ENCODE measurements at places on chromosomes 4 and X. TPM values are rescaled to one million over a fixed set of nuclear protein-coding genes. Genes with fewer than 3 reads are reported as not detected.

HSFX2 gene
- total RNA-seq, result not detected

PLAC8 gene
- 0.35 TPM for total RNA-seq

SPANXD gene
- total RNA-seq, result not detected

AP1S2 gene
- 78.3 TPM for total RNA-seq

NAT8L gene
- total RNA-seq, result 0.17 TPM

CYBB gene
- total RNA-seq, result 0.17 TPM

IL1RAPL2 gene
- total RNA-seq, result not detected

TCEAL2 gene
- total RNA-seq, result not detected

APLN gene
- 0.60 TPM for total RNA-seq

ASMT gene
- total RNA-seq, result not detected

TMPRSS11B gene
- not detected for total RNA-seq

F9 gene
- not detected for total RNA-seq

GRCh38 chr4:103996064-103996463 lies 276.3 kb upstream of the TACR3 start:
- DNase-seq, result peak; percentile 30

DNA sequence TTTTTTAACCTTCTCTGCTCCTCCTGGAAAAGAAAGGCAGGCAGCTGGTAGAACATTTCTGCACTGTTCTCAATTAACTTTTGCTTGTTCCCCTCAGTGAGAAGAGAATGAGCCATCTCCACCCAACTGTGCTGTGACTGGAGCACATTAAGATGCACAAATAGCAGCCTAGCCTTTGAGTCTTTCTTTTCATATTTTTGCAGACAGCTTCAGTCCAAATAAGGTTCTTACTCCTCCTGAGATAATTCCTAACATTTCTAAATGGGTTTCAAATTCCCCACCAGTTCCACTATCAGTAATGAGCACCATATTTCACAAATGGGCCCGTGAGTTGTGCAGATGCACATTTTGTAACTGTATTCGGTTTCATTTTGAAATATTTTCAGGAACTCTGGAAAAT lies 118.6 kb downstream of the SPCS3 start:
- no peak for DNase-seq

DNA sequence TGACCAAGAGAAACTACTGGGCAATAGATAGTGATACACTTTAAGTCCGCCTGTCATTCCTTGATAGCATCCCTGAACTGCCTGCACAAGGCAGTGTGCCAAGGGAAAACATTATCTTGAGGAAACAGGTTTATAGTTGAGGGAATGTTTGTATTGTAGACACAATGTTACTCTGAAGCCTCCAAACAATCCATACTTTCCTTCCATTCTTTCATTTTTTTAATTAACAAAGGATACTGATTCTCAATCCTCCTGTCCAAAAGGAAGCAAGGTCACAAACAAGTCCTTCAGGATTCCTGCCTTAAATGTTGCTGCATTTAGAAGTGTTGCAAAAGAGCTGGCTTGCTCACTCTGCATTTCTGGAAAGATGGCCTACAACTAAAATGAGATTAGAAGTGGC lies 61.7 kb upstream of the PRSS48 start:
- DNase-seq, result no peak

GRCh38 chrX:109839694-109840567 lies 106.9 kb upstream of the ACSL4 start:
- DNase-seq, result no peak

- peak; percentile 76 for DNase-seq
Observed at GRCh38 chrX:129925305-129926092, 19.5 kb downstream of the UTP14A start.

- no peak for DNase-seq
Observed at GRCh38 chr4:3630136-3630597, 97.9 kb upstream of the LRPAP1 start.

GRCh38 chr4:145231906-145232700 lies 51.7 kb upstream of the OTUD4 start:
- DNase-seq, result no peak

GRCh38 chrX:73401591-73402266 lies 45.1 kb upstream of the CDX4 start:
- DNase-seq, result no peak

DNA sequence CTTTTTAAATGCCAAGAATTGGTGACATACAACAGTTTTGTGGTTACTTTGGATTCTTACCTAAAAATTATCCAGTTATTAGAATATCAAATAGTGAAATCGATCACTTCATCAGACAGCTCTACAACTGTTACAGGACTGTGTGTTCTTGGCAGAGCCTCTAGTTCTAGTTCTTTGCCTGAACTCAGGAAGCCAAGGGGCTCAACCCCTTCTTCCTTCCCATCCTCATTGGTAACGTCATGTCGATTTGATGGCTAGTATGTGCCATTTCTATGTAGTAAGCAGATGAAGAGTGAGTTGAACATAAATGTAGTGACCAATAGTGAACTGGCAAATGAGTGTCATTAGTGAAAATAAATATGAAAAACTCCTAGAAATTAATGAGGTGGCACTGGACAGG lies 59.4 kb upstream of the LIMCH1 start:
- no peak for DNase-seq

- DNase-seq, result no peak
Observed at GRCh38 chr4:81136161-81136905, 78.7 kb downstream of the PRKG2 start.

DNA sequence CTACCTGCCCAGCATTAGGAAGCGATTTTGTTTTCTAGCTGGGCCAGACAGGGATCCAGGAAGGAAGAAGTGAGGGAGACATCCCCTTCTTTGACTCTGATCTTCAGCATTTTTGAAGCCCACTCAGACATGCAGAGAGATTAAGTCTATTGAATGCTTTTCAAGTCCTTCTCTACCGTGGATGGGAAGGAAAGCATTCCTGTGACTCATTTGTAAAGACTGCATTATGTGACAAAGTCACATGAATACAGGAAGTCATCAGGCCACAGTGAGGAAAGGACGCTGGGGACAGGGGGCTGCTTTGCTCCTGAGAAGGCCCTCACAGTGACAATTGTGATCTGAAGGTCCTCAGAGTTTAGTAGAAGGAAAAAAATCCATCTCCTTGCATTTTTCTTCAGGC lies 67.4 kb upstream of the GBA3 start:
- peak; percentile 38 for DNase-seq

DNA sequence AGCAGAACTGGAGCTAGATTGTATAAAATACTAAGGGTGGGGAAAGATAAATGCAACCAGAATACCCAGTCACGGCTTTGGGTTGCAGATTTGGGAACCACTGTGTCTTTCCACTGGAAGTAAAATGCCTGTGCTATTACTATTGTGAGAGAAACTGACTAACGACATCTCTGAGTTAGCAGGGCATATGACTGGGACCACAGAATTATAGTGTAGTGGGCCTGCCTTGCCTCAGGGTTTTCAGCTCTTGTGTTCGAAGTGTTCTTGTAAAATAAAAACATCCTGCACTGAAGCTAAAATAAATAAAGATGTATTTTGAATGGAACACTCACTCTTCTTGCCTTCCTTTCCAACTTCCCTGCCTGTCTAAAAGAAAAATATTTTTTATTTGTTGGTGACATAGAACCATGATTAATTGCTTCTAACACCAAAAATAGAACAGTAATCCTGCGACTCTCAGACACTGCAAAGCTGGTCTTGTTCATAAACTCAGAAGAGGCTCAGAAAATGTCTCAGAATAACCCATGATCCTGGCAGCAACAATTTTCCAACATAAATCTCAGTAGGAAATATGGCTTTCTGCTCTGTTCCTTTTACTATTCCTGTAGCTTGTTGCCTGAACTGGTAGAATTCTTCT lies 104.2 kb downstream of the FAM47B start:
- peak; percentile 15 for DNase-seq

- peak; percentile 73 for DNase-seq
Observed at GRCh38 chr4:108360754-108361445, 192.2 kb upstream of the LEF1 start.

GRCh38 chr4:37588150-37588549 lies 98.0 kb downstream of the RELL1 start:
- DNase-seq, result peak; percentile 13

GRCh38 chrX:652341-652741 lies 21.8 kb downstream of the SHOX start:
- no peak for DNase-seq

GRCh38 chr4:24529555-24529954 lies 54.8 kb downstream of the DHX15 start:
- DNase-seq, result no peak

DNA sequence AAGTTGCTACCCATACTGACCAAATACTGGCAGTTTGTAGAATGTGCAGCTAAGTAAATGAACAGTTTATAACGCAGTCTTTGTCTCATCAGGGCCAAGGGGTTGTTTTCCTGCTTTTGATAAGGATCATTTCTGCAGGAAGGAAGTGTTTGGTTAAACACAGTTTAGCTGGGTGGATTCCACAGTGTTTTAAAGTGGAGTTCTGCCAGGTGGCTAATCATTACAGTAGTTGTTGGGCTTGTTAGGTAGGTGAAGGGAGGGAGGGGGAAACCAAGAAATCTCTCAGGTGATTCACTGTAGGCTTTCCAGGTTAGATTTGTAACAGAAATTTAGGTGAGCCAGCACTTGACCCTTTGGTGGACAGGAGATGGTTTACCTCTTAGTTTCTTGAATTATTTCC lies 58.1 kb downstream of the FNIP2 start:
- peak; percentile 93 for DNase-seq

- DNase-seq, result no peak
Observed at GRCh38 chr4:146930673-146931072, 15.0 kb downstream of the TTC29 start.

DNA sequence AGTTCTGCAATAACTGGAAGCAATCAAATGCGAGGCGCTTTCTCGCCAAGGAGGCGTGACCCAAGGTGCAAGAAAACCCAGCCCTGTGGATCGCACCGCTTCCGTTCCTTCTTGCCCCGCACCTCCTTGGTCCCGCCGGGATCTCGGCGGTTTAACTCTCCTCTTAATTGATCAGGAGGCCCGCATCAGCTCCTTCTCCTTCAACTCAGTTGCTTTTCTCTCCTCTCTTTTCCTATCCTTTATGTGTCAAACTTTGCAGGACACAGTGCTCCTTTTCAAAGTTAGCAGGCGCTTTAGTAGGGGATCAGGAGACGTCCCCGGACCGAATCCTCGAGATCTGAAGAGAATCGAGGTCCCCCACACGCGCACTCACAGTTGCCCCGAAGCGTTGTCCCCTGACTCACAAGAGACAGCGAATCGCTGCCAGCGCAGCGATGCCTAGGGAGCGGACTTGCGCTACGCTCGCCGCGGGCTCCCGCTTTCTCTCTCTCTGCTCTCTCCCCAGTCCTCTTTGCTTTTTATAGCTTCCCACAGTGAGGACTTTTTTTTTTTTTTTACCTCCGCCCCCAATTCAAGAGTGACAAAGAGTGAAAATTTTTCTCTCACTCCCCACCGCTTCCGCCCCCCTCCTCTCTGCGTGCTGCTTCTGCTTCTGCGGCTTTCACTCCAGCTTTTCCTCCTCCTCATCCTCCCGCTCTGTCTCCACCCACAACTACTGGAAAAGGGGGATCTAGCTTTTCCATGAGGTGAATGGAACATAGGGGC lies at the start of gene DKK2:
Gene DKK2, minus strand, starts transcription at position 495 of the 765 bp plus-strand sequence. CDS start 722 bp downstream, outside the sequence.
- no peak for DNase-seq

GRCh38 chrX:133415276-133416105 lies at the start of gene GPC4:
TSS of gene GPC4 (minus strand) at chrX:133415489. CDS start at chrX:133414965, 524 bp downstream.
- DNase-seq, result no peak

DNA sequence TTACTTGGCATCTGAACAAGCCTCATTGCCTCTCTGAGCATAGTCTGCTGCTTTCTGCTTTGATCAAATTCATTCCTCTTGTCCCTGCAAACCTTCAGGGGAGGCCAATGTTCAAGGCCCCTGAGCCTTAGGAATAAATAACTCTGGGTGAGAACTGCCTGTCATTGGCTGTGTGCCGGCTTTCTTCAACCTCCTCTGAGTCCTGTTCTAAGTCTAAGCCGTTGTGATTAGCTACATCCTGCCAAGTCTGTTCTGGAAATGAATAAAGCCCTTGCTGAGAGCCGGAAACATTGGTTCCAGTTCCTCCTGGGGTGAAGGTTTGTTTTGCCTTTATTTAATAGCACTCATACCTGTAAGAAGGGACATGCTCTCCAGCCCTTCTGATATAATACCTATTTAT lies 13.8 kb downstream of the RNF4 start:
- DNase-seq, result peak; percentile 48

DNA sequence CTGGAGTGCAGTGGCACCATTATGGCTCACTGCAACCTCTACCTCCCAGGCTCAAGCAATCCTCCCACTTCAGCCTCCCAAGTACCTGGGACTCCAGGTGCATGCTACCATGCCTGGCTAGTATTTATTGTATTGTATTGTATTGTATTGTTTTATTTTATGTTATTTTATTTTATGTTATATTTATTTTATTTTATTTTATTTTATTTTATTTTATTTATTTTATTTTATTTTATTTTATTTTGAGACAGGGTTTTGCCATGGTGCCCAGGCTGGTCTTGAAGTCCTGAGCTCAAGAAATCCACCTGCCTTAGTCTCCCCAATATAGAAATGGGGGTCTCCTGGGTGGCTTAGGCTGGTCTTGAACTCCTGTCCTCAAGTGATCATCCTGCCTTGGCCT lies 42.6 kb downstream of the ELF2 start:
- no peak for DNase-seq

GRCh38 chr4:153248641-153249198 lies 44.5 kb downstream of the TRIM2 start:
- no peak for DNase-seq

All from renal cortical epithelial cell (primary cell).